ENCODE measurements at places on chromosomes 3 and 15. TPM values are rescaled to one million over a fixed set of nuclear protein-coding genes. Genes with fewer than 3 reads are reported as not detected.

DNA sequence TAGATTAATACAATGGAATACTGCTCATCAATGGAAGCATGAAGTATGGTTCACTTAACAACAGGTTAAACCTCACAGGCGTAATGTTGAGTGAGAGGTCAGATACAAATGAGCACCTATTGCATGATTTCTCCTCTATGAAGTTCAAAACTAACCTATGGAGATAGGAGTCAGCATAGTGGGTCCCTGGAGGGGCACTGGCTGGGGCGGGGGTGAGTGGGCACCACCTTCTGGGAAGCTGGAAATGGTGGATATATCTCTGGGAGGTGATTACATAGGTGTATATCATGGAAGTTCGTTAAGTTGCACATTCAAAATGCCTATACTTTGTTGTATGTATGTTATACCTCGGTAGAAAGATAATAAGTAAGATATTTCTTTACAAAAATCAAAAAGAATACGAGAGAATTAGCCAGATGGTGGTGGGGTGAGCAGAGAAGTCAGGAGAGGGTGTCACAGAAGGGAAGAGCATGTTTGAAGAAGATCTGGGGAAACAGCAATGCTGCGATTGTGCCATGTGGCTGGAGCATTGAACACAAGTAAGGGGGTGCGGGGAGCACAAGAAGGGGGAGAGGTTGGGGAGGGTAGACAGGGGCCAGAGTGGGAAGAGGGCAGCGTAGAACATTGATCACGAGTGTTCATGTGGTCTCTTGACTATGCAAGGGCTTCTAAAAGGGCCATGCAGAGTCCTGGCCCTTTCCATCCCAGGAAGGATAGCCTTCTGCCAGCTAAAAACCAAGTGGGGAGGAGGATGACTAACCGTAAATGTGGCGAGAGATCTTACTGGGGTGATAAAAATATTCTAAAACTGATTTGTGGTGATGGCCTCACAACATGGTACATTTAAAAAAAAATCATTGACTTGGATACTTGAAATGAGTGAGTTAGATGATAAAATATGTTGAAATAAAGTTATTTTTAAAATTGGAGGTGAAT lies 30.2 kb downstream of the ITGA11 start:
- DNase-seq: no peak

DNA sequence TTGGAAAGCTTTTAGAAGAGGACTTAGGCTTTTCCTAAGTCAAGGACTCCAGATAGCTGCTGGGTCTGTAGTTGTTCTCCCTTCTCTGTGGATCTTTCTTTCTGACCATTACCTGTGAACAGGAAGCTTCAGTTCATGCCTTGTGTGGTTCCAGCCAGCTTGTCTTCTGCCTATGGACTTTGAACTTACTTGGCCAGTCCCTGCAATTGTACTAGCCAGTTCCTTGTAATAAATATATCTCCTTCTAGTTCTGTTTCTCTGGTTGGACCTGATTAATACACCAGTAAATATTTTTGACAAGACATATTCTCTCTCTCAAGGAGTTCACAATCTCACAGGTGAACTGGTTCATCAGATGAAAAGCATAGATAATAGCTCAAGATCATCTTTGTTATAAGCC lies 341.3 kb upstream of the DPPA4 start:
- DNase-seq: no peak

GRCh38 chr3:18405141-18405540 lies 20.0 kb downstream of the SATB1 start:
- no peak for DNase-seq

- DNase-seq: no peak
These were observed 353.9 kb upstream of the KCNMB2 start for GRCh38 chr3:178182337-178182779.

- no peak for DNase-seq
These were observed 869 bp downstream of the ACSBG1 start for GRCh38 chr15:78233496-78233895.

The WNT5A gene
- total RNA-seq: 4.4 TPM

The TEX55 gene
- 0.06 TPM for total RNA-seq

The FBXL22 gene
- not detected for total RNA-seq
